ENCODE measurements at places on chromosomes 16 and 17. TPM values are rescaled to one million over a fixed set of nuclear protein-coding genes. Genes with fewer than 3 reads are reported as not detected.

DNA sequence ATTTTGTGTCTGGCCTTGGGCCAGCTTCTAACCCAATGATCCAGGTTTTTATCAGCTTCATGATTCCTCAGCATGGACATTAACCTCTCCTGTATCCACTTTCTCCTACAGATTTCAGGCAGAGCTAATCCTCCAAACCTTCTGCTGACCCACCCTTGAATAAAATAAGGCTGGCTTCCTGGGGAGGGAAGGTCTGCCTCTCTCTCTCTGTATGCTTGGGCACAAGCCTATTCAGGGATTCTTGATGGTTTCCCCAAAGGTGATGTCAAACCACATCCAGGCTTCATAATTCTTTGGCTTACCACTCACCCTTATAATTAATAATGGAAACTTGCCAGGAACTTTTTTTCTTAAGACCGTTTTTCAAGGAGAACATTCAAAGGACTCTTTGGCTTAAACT, 240.1 kb downstream of the UTP18 start:
- DNase-seq: no peak

PLK1 gene
- total RNA-seq: 22.3 TPM

C17orf50 gene
- total RNA-seq: not detected

GRCh38 chr17:53313746-53314145, 509.0 kb upstream of the KIF2B start:
- DNase-seq: no peak

- no peak for DNase-seq
Measured at GRCh38 chr17:55265311-55266021, 706 bp downstream of the HLF start.

DNA sequence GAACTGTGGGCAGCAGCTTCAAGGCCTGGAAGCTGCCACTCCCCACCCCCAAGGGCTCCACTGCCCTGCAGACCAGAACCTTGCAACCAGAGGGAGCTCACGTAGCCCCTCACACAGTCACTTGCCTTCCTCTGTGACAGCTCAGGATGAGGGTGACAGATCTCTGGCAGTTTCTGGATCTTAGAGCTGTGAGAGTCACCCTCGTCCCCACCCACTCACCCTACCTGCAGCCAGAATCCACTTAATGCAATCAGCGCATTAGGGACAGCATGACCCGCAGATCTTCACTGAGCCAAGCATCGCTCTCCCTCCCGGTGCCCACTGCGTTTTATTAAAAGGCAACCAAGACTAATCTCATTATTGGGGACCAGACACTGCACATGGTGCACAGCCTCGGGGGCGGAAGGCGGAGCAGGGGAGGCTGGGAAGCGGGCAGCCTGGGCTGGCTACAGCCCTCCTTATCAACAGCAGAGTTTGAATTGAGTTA, 3.5 kb downstream of the CYB561 start:
- DNase-seq: no peak

GRCh38 chr17:73719588-73720071, 75.4 kb upstream of the SDK2 start:
- DNase-seq: no peak

- no peak for DNase-seq
Measured at GRCh38 chr17:41917192-41917591, 1.6 kb downstream of the ACLY start.

- DNase-seq: no peak
Measured at GRCh38 chr17:4850246-4850645, 17.1 kb downstream of the MINK1 start.

- no peak for DNase-seq
Measured at GRCh38 chr16:88882358-88883030, 16.0 kb upstream of the PABPN1L start.

DNA sequence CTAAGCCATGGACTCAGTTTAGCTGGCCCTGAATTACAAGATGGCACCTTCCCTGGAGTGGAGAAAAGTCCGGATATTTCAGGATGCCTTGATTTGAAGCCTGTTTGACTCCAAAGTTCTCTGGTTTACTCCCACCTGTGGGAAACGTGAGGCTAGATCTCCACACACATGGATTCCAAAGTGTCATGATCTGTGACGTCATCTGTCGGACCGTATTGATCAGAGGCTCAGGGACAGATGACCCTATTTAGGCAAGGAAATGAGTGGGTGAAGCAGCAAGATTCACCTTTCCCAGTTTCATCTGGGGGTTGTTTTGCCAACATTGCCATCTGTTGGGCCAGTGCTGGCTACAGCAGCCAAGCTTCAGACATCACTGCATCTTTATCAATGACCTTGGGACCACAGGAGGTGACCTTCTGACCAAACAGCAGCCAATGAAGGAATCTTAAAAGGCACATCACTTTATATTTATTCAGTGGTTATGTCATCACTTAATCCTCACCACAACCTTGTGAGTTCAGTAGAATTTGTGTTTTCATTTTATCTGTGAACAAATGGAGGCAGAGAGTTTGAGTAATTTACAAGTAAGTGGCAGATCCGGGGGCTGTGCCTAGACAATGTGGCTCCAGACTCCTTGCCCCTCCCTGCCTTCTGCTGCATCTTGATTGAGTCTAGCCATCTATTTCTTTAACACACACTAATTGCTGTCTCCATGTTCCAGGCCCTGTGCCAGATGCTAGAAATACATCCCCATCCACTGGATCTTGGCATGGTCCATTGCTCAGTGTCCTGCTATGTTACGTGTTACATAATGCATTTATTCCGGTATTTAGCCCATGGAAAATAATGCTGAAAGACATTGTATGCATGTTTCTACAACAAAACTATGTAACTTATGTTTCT, 1.5 kb upstream of the CDH13 start:
- DNase-seq: no peak

- DNase-seq: no peak
Measured at GRCh38 chr17:4607773-4608187, 23.5 kb downstream of the SMTNL2 start.

GRCh38 chr16:69073181-69073702, 32.2 kb upstream of the HAS3 start:
- no peak for DNase-seq

DNA sequence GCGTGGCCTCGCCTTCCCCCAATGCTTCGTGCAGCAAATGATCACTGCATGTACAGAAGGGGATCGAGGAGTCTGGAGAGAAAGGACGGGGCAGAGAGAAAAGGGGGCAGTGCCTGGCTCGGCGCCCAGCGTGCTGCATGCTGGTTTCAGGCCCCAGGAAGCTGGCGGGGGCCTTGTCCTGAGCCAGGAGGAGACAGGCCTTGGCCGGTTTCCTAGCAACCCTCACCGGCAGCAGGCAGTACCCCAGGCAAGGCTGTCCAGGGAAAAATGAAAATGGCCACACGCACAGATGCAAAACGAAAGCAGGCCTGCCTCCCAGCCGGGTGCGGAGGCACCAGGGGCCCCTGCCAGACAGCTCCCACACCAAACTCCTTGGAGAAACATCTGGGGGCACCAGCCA, 126.3 kb downstream of the ZFHX3 start:
- DNase-seq: no peak

RASL10B gene
- 20.5 TPM for total RNA-seq

ZG16 gene
- total RNA-seq: 0.11 TPM

GRCh38 chr17:8441690-8442089, 6.0 kb downstream of the NDEL1 start:
- DNase-seq: no peak

GRCh38 chr17:40726919-40727318, 23.4 kb upstream of the KRT24 start:
- DNase-seq: no peak

ARL5C gene
- not detected for total RNA-seq

- no peak for DNase-seq
Measured at GRCh38 chr16:81810894-81811538, 31.9 kb downstream of the PLCG2 start.
